ENCODE measurements at places on chromosomes 2 and 18. TPM values are rescaled to one million over a fixed set of nuclear protein-coding genes. Genes with fewer than 3 reads are reported as not detected.

BMP10 gene
- not detected for total RNA-seq

TMEM200C gene
- total RNA-seq = 0.15 TPM

TXNDC2 gene
- 0.65 TPM for total RNA-seq

MDH1 gene
- 84.9 TPM for total RNA-seq

SERPINB12 gene
- total RNA-seq = not detected

CUL3 gene
- total RNA-seq = 72.4 TPM

CD28 gene
- 11.0 TPM for total RNA-seq

UGT1A10 gene
- not detected for total RNA-seq

ATP8B1 gene
- total RNA-seq = 76.5 TPM

GCA gene
- total RNA-seq = 35.2 TPM

DNA sequence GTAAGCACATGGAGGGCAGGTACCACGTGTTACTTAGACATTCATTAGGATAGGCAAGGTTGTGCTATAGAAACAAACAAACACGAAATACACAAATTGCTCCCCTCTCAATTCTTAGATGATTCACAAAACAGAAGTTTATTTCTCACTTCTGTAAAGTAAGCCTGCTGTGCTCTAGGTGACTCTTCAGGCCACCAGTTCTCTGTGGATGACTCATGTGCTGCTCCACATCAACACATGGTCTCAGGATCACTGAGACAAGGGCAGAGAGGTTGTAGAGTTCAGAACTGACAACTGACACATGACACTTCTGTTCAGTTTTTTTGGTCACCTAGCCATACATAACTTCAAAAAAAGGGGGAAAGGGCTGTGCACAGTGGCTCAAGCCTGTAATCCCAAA, 70.6 kb downstream of the DAW1 start:
- no peak for DNase-seq
- no peak overlapping the region for H3K27ac ChIP-seq
- H3K4me1 ChIP-seq = no peaks in the 10 kb centered on the region
- H3K27me3 ChIP-seq = no peaks in the 10 kb centered on the region
- H3K4me3 ChIP-seq = no peak overlapping the region

DNA sequence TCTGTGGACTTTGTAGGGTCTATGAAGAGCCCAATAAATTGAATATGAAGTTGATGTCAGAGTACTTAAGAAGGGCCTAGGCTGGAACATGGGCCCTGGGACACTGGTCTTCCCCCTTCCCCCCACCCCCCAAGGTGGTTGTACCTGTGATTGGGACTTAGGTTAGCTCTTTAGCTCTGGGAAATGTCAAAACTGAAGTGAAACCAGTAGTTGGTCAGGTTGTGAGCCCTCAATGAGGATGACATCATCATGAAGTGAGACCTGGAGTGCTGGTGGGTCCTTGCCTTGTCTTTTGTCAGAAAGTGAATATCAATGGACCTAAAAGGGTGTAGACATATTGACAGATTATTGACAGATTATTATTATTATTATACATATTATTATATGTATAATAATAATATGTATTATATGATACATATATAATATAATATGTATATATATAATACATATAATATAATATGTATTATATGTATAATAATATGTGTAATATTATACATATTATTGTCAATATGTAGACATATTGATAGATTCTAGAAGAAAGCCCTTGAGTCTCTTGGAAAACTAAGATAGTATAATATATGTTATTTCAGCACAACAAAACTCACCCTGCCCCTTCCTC, 5.4 kb downstream of the MARS2 start:
- H3K4me1 ChIP-seq = peaks cover 5% of the 10 kb centered on the region
- no peaks in the 10 kb centered on the region for H3K27me3 ChIP-seq
- DNase-seq = no peak
- no peaks in the 10 kb centered on the region for H3K36me3 ChIP-seq
- no peak overlapping the region for H3K4me3 ChIP-seq
- H3K27ac ChIP-seq = no peak overlapping the region

DNA sequence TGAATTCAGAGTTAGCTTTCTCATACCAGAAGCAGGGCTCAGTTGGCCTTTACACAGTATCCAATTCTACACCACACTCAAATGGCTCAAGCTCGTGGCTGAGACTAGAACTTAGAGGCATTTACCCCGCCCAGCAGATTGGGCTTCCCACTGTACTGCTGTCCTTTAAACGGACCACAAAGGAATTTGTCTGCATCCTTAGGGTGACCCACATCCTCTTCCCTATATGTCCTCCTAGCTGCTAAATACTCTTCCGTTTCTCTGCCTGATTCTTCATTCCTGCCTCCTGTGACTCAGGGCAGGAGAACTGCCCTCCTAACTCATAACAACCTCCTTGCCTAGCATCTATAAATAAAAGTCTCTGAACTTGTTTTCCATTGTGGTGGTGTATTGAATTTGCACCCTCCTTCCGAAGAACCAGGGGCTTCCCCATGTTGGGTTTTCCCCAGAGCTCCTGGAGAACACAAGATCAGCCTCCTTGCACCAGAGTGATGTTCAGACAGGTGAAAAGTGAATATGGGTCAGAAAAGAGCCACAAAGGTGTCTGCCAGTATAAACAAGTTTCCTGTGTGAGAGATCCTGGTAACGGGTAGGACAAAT, 32.0 kb upstream of the MC4R start:
- no peaks in the 10 kb centered on the region for H3K36me3 ChIP-seq
- H3K27ac ChIP-seq = no peak overlapping the region
- H3K4me1 ChIP-seq = no peaks in the 10 kb centered on the region
- H3K27me3 ChIP-seq = no peaks in the 10 kb centered on the region
- H3K4me3 ChIP-seq = no peak overlapping the region
- no peak for DNase-seq

DNA sequence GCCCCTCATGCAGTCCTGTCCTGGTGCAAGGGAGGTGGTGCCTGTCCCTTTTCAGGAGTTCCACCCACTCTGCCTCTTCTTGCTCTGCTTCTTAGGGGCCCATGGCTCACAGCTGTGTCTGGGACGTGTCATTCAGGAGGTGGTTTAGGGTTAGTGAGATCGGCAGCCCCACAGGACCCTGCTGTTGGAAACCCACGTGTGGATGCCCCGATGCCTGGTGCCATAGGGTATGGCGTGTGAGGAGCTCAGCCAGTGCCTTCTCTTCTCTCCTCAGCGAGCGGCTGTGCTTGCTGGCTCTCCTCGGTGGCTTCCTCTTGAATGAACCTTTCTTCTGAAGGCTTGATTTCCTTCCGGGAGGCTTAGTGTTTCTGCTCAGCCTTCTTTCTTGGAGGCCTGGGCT, 55.2 kb downstream of the LDLRAD4 start:
- no peaks in the 10 kb centered on the region for H3K36me3 ChIP-seq
- DNase-seq = no peak
- H3K27me3 ChIP-seq = no peaks in the 10 kb centered on the region

DNA sequence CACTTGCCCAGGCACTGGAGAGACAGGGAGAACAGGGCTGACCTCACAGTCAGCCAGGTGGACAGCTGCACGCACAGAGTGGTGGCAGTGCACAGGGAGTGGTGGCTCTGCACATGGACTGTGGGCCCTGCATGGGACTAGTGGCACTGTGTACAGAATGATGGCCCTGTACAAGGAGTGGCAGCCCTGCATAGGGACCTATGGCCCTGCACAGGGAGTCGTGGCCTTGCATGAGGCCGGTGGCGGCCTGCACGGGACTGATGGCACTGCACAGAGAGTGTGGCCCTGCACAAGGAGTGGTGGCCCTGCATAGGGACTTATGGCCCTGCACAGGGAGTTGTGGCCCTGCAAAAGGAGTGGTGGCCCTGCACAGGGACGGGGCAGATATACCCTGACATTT, 19.1 kb upstream of the STEAP3 start:
- no peaks in the 10 kb centered on the region for H3K36me3 ChIP-seq
- no peak overlapping the region for H3K27ac ChIP-seq
- H3K4me3 ChIP-seq = no peak overlapping the region

DNA sequence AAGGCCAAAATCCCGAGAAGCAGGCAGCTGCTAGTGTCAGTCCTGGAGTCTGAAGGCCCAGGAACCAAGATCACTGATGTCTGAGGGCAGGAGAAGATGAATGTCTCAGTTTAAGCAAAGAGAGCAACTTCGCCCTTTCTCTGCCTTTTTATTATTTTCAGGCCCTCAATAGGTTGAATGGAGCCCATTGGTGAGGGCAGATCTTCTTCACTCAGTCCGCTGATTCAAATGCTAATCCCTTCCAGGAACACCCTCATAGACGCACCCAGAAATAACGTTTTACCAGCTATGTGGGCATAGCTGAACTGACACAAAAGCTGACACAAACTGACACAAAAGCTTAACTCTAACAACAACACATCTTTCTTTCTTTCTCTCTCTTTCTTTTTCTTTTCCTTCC, 78.0 kb upstream of the KCNJ3 start:
- H3K27me3 ChIP-seq = no peaks in the 10 kb centered on the region
- H3K4me1 ChIP-seq = no peaks in the 10 kb centered on the region
- no peak overlapping the region for H3K27ac ChIP-seq

DNA sequence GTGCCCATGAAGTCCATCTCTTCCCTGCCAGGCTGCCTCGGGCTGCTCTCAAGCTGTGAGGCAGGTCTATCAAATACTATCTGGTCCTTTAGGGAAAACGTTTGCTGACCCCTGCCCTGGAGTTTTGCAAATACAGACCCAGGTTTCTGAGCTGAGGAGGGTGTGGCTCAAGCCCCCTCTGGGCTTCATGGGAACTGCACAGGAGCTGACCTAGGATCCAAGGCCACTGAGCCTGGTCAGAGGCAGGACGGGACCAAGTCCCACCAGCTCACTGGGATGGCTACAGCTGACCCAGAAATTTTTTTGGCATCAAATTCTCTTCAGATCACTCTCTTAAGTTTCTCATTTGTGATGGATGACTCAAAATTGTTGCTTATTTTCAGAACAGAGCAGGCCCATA, 14.1 kb downstream of the ZNF516 start:
- H3K4me3 ChIP-seq = no peak overlapping the region
- H3K27ac ChIP-seq = no peak overlapping the region
- no peak for DNase-seq
- no peaks in the 10 kb centered on the region for H3K27me3 ChIP-seq

DNA sequence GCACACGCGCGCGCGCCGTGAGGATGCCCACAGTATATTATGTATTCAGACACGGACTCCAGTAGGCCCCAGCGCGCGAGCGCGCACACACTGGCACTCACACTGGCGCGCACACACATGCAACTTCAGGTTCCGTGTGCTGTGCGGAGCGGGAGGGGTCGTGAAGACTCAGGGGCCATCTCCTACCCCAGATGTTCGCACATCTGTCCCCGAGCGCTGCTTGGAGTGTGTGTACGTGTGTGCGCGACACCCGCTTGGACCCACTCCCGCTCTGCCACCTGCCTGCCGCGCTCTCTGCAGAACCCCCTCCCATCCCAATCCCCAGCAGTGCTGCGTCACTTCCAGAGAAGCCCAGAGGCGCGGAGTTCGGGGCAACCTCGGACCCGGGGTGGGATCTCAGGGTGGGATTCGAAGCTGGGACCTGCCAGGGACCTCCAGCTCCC, 2.6 kb downstream of the NRP2 start:
- peaks cover 2% of the 10 kb centered on the region for H3K4me1 ChIP-seq
- no peaks in the 10 kb centered on the region for H3K27me3 ChIP-seq
- DNase-seq = no peak
- H3K27ac ChIP-seq = peak overlapping the region; percentile 18

GRCh38 chr2:29420464-29420863, 305.2 kb downstream of the CLIP4 start:
- H3K36me3 ChIP-seq = no peaks in the 10 kb centered on the region
- no peak overlapping the region for H3K4me3 ChIP-seq
- no peaks in the 10 kb centered on the region for H3K4me1 ChIP-seq
- H3K27me3 ChIP-seq = peaks cover 2% of the 10 kb centered on the region

- H3K27me3 ChIP-seq = no peaks in the 10 kb centered on the region
- H3K4me3 ChIP-seq = no peak overlapping the region
- no peak for DNase-seq
- no peaks in the 10 kb centered on the region for H3K36me3 ChIP-seq
- H3K4me1 ChIP-seq = no peaks in the 10 kb centered on the region
Observed at GRCh38 chr2:26735097-26735496, 29.0 kb upstream of the SLC35F6 start.
